ENCODE measurements at places on chromosomes 1 and 21. TPM values are rescaled to one million over a fixed set of nuclear protein-coding genes. Genes with fewer than 3 reads are reported as not detected.

DNA sequence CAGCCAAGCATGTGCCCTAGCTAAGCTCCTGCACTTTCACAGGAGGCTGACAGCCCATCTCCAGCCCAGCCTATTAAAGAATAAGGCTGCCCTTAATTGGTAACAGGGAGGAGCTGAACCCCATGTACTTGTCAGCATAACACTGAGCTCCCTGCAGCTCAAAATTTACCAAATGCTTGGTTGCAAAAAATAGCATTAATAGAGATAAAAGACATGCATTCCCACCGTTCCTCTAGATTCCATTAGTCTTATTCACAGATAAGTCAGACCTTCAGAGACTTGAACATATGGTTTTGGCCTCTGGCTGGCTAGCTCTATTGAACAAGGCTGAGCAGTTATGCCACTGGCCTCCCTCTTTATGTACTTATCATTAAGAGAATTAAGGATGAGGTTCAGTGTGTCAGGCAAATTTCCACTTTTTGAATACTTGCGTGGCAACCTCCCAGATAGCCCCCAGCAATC, 29.2 kb downstream of the OLFML3 start:
- no peak for DNase-seq

AQP10 gene
- not detected for total RNA-seq

- no peak for DNase-seq
Observed at GRCh38 chr1:22687191-22687590, 23.4 kb upstream of the EPHB2 start.

DNA sequence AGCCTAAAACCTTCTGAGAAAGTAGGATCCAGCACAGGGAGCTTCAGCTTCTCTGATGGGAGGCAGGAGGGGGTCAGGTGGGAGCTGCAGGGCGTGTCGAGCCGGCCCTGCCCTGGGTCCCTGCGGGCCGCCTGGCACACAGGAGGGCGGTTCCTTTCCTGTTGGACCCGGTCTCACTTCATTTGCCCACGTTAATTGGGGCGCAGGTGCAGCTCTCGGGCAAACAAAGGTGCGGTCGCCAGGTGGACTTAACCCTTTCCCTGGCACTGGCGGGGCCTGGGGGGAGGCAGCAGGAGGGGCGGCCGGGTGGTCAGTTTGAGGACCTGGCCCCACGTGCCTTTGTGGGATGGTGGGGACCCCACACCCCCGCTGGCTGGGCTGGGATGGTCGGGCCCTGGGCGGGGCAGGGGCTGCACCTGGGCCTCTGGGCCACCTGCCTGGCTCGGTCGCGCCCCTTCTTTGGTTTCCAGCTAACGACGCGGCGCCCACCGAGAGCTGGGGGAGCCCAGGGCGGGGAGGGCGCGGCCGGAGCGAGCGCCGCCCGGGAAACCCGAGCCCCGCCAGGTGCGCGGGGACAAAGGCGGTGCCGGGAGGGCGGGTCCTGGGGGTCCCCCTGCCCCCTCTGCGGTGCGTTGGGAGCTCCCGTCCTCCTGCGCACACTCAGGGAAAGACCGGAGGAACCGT, 20.8 kb upstream of the C1orf159 start:
- DNase-seq = no peak

IGFN1 gene
- 0.54 TPM for total RNA-seq

LCE2B gene
- total RNA-seq = not detected

GRCh38 chr1:84996846-84997666, at the start of gene MCOLN2:
Gene MCOLN2, minus strand, starts transcription at chr1:84997113. Its CDS starts 241 bp downstream, at chr1:84996872.
- DNase-seq = no peak

DNA sequence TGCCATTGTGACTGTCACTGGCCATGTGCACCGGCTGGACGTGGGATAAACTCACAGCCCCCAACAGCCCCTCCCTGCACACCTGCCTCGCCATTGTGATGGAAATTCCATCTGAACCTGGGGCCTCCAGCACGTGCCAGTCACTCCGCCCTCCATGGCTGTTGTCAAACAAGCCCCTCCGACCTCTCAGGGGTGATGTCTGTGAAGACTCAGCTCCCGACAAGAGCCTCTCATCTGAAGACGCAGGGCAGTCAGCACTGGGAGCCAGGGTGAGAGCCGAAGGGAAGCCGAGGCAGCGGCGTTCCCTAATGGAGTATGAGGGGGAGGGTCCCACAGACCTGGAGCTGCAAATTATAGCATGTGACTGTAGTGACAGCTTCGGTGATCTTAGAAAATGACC, 1.4 kb upstream of the KRTAP10-2 start:
- DNase-seq = no peak

- peak; percentile 69 for DNase-seq
Observed at GRCh38 chr1:21238141-21238800, 52.0 kb downstream of the ECE1 start.

KRTAP7-1 gene
- total RNA-seq = not detected

ZC3H11A gene
- total RNA-seq = 71.1 TPM

DNA sequence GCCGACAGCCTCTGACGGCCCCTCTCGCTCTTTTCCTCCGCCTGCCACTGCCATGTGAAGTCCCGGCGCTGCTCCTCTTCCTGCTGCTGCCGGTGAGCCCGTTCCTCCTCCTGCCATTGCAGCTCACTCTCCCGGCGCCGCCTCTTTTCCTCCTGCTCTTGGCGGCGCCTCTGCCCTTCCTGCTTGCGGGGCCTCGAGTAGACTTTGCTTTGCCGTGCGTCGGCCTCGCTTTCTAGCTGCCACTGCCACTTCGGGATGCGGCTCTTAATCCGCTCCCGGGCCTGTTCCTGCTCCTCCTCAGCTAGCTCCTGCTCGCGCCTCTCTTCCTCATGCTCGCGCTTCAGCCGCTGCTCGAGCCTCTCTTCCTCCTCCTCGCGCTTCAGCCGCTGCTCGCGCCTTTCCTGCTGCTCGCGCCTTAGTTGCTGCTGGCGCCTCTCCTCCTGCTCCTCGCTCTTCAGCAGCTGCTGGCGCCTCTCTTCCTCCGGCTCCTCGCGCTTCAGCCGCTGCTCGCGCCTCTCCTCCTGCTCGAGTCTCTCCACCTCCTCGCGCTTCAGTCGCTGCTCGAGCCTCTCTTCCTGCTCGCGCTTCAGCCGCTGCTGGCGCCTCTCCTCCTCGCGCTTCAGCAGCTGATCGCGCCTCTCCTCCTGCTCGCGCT, 4.3 kb downstream of the TCHH start:
- DNase-seq = no peak
